T-helper 1 cell (primary cell): ENCODE measurements at places on chromosomes 6 and 20.

DNA sequence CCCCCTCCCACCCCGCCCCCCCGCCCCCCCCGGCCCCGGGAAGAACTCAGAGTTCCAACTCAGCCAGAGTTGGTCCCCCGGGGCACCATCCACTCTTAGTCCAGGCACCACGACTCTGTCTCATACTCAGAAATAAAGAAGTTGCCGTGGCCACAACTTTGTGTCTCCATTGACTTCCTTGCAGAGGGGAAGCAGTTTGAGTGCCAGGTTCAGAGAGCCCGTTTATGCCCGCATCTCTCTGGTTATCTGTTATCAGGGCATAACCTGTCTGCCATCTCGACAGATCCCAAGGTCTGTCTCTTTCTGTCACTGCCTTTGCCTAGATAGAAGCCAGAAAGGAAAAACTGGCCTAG, 605 bp downstream of the CDC5L start:
- DNase-seq, result no peak

- DNase-seq, result no peak
Observed at GRCh38 chr6:163200289-163200688, 214.2 kb upstream of the QKI start.

GRCh38 chr20:23225407-23226060, 125.1 kb upstream of the NXT1 start:
- no peak for DNase-seq

GRCh38 chr20:58765780-58766179, 73.2 kb downstream of the NPEPL1 start:
- no peak for DNase-seq

GRCh38 chr6:2687456-2687855, 63.3 kb downstream of the MYLK4 start:
- DNase-seq, result no peak

DNA sequence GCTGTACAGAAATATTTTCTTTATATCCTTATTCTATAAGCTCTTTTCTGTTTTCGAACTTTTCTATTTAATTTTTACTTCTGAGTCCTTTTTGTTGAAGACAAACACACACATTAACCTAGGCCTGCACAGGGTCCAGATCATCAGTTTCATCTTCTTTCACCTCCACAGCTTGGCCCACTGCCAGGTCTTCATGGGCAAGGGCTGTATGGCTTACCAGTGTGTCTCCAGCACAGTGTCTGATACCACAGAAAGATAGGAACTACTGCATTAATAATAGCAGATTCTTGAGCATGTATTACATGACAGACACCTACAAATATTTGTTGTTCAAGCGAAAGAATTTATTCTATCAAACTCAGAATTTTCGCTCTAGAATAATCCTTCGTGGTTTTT, 24.4 kb downstream of the QKI start:
- DNase-seq, result no peak
